Activated T-cell treated with anti-CD3 and anti-CD28 coated beads, Interleukin-2, amount 50 U/mL, for 48 hours (primary cell): ENCODE measurements at places on chromosomes 11 and 22.

GRCh38 chr22:49372530-49373288, 455.0 kb downstream of the BRD1 start:
- no peak for DNase-seq

DNA sequence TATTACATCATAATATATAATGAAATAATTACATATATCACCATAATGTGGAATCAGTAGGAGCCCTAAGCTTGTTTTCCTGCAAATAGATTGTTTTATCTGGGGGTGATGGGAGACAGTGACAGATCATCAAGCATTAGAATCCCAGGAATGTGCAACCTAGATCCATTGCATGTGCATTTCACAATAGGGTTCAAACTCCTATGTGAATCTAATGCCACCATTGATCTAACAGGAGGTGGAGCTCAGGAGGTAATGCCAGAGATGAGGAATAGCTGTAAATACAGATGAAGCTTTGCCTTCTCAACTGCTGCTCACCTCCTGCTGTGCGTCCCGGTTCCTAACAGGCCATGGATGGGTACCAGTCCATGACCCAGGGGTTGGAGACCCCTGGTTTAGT, 63.8 kb upstream of the CHORDC1 start:
- DNase-seq, result no peak

DNA sequence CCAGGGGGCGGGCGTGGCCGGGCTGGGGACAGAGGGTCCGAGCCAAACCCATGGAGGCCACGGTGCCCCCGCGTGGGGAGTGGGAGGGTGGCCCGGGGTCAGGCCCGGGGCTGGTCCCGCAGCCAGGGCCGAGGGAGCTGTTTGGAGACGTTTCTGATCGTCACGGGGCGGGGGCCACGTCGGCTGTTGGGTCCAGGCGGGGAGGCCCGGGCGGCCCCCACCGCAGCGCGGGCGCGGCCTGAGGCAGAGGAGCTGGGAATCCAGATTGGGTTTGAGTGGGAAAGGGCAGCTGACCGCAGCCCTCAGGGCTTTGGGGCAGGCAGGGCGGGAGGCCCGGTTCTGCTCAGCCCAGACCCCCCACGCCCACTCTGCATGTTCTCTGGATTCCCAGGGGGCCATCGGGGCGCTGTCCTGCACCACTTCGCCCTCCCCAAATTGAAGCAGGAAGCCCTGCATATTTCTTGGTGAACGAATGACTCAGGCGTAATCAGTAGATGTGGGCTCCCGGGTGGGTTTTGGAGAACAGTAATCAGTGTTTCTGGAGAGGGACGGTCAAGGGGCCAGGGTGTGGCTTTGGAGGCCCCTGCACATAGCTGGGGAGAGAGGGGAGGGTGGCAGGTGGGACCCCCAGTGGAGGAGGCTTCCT, 583 bp downstream of the MRPL23 start:
- DNase-seq, result no peak

DNA sequence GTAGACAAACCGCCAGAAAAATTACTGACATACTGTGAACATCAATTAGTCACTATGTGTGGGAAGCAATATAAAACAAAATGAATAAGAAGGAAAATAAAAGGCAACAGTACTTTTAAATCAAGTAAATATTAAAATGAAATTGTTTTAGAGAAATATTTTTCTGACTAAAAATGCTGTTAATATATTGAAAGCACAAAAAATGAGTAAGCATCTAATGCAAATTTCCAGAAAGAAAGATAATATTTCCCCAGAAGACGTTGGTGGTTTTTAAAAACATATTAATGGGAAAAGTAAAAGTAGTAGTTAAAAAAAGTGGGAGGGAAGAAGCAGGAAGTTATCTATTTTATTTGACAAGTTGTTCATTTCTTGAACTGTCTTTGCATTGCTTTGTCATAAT, 16.5 kb downstream of the XKR3 start:
- no peak for DNase-seq

DNA sequence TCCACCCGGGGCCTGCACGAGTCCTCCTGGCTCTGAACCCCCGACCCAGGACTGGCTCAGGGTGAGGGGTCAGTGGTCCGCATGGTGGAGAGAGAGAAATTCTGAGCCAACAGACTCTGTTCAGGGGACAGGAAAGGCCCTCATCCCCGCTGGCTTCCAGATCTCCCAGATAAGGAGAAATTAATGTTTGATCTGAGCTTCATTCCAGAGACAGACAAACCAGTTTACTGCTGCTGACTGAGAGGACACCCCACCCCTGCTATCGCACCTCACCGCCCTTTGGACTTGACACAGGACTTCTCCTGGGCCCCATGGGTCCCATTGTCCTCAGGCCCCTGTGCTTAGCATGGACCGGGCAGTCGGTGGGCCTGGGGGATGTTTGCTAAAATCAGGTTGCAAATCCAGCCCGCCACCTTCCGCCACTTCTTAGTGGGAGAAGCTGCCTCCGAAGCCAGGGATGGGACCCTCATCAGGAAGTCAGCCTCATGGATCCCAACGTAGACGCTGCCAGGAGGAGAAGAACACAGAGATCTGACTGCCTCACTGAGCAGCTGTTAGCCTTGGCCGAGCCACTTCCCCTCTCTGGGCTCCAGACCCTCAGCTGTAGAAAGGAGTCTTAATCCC, 11.2 kb upstream of the UPK3A start:
- DNase-seq, result no peak

GRCh38 chr11:64654958-64655541, 64.0 kb downstream of the SLC22A12 start:
- no peak for DNase-seq

GRCh38 chr11:128766591-128767081, 72.8 kb downstream of the FLI1 start:
- DNase-seq, result no peak

GRCh38 chr11:64767344-64768299, 7.8 kb upstream of the PYGM start:
- DNase-seq, result peak; percentile 89

GRCh38 chr22:45242778-45243191, 2.1 kb upstream of the KIAA0930 start:
- no peak for DNase-seq

DNA sequence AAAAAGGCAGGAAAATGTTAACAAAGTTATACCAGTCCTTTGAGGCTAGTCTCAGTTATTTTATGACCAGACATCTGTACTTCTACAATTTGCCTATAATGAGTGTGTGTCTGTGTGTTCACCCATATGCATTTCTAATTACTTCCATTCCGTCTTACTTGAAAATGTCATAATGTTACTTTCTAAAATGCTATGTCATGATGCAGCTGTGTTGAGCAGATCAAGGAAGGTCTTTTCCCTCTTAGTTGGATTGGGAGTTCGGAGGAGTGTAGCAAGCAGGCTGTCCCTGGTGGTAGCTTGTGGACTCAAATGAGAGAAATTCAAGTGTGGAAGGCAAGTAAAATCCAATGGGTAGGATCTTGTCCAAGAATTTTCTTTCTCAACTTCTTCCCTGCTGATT, 3.0 kb downstream of the SNX19 start:
- no peak for DNase-seq

DNA sequence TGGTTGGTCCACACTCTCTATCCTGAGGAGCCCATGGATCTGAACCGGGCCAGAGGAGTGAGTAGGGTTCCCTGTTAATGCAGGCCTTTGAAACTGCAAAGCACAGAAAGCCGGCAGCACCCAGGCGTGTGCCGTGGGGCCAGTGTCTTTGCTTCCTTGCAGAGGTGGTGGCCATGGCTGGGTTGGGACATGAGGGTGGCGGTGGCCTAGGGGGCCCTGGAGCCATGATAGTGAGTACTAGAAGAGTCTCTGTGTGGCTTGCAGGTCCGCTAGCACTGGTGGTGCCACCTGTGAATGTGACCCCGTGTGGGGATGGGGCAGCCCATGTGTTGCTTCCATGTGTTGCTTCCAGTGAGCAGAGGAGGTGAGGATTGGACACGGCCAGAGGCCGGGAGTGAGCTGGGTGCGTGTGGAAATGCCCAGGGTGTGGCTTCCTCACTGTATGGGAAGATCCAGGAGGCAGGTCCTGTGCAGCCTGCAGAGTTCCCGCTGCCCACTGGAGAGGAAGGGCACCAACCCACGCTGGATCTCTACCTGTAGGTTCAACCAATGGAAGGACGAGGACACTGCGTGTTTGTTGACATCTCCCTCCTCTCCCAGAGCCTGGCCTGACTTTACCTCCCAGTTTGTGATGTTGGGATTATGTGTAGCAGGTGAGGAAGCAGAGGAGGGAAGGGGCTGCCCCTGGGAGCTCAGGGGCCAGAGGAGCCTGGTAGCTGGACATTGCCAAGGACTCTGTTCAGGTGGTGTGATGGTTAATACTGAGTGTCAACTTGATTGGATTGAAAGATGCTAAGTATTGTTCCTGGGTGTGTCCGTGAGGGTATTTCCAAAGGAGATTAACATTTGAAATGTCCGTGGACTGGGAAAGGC, 796.6 kb downstream of the TBC1D22A start:
- DNase-seq, result no peak

DNA sequence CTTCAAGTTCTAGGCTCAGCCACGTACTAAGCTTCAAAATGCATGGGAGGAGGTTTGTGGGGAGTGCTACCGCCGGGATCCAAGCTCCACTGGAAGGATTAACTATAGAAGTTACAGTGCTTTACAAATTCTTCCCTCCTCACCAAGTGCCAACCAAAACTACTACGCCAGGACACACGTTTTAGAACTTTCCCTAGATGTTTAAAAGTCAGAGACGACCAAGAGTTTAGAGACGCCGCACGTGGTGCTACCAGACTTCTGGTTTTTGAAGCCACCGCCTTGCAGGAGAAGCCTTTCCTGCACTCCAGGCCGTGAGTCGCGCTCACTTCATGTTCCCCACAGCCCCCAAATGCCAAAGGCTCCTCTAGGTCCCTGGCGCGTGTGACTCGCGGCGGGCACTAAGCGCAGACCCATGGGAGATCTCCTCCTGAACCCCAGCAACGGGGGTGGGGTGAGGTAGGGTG, 734 bp downstream of the SNU13 start:
- DNase-seq, result peak; percentile 41

- no peak for DNase-seq
These were observed 24.7 kb upstream of the TIMP3 start for GRCh38 chr22:32776802-32777201.

DNA sequence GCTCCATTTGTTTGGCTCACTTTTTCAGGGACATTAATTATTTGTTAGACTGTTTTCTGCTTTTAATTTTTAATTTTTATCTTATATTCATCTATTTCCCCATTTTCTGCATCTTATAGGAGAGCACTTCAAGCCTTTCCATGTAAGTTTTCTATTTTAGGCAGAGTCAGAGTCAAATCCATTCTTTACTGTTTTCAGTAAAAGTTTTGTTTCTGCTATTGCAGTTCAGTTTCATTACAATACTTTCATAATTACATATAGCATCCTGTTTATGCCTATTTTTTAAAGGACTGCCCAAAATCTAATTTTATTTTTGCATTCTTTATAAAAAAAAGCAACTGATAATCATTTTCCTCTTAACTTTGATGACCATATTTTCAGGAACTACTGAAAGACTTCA, 3.8 kb upstream of the OR10A5 start:
- DNase-seq, result no peak

- no peak for DNase-seq
These were observed 11.5 kb downstream of the ZBED4 start for GRCh38 chr22:49865156-49865555.

DNA sequence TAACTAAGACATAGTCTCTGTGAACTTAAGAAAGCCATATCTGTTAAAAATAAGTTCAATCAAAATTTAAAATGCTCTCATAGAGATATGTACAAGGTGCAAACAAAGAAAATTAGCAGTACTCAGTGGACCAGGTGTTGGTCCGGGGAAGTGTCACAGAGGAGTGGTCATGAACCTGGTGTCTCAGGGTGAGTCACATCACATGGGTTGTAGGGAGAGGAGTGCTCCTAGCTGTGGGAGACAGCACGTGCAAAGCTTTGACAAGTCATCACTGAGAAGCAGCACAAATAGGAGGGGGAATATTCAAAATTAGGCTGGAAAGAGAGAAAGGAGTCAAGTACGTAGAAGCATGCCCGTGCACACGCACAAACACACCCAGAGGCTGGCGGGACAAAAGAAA, 438.1 kb downstream of the NTM start:
- DNase-seq, result no peak

DNA sequence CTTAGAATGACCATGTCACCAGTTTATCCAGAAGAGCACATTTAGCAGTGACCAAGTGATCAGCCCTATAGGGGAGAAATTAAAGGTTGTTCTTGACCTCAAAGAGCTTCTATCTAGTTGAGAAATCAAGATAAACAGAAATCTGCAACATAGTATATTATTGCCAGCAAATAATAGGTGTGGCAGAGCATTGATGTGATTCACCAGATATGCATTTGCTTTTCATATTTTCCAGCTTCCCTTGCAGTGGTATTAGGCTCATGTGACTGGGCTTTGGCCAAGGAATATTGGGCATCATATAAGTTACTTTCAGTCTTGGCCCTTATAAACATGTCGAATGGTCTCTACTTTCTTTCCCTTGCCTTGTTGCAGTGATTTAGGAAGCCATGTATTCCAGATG, 34.5 kb downstream of the COMMD9 start:
- no peak for DNase-seq

DNA sequence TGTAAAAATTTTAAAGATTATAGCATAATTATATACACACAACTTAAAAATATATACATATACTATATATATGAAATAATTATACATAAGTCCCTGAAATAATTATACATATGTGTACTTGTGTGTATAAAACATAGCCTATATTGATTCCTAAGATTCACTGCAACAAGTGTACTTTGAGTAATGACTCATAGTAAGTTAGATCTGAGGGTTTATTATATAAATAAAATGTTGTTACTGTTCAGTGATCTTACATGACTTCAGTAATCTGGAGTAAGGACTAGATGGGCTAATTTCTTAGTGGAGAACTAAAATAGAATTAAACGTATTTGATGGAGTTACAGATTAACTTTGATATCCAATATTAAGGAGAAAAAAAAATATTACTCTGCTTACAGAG, 350.5 kb downstream of the CNTN5 start:
- DNase-seq, result no peak

GRCh38 chr11:10481560-10482349, 26.7 kb downstream of the AMPD3 start:
- no peak for DNase-seq

GRCh38 chr11:111460340-111460739, 51.8 kb downstream of the BTG4 start:
- DNase-seq, result no peak

DNA sequence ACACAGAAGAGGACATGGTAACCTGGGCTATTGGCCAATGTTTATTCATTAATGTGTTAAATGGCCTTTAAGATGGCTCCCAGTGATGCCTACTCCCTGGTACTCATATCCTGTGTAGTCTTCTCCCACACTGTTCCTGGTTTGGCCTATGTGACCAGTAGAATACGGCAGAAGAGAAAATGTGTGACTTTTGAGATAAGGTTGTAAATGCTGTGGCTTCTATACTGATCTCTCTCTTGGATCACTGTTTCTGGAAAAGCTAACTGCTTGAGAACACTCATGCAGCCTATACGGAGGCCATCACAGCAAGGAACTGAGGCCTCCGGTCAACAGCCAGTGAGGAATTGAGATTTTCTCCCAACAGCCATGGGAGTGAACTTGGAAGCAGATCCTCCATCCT, 24.1 kb downstream of the MAML2 start:
- no peak for DNase-seq

DNA sequence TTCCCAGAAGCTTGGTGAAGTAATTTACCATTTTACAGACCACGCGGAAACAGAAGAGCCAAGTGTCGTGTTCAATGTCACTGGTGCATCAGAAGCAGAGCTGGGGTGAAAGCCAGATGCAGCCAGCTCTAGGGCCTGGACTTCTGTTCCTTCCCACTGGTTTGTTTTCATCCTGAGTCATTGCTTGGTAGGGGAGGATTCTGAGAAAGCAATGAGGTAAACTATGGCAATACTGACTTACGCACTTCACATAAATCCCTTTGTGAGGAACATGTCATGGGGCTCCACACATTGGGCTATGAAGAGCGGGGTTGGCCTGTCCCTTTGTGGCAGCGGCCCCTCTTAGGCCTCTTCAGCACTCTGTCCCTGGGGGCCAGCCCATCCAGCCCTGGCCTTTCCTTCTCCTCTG, 52.4 kb upstream of the RBFOX2 start:
- DNase-seq, result no peak
